ENCODE measurements at places on chromosomes 7 and 10. TPM values are rescaled to one million over a fixed set of nuclear protein-coding genes. Genes with fewer than 3 reads are reported as not detected.
A peak's percentile ranks its signal among the peaks of the same experiment; 100 is the strongest.

- DNase-seq: no peak
Observed at GRCh38 chr7:113694149-113694548, 224.7 kb downstream of the PPP1R3A start.

The CAV1 gene
- total RNA-seq: 0.74 TPM

DNA sequence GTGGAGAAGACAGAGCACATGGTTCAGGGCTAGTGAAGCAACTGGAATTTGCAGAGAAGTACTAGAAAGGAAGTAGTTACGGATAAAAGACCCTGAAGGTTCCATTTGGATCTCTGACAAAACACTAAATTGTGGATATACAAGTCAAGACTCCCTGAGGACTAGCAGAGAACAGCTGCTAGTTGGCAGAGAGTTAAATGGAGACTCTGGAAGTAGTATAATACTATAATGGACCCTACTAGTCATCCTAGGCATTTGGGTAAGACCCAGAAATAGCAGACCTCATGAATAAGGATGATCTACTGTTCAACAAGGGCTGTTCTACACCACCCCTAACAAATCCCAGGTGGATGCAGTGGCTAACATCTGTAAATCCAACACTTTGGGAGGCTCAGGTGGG lies 19.1 kb downstream of the MCMBP start:
- no peak for DNase-seq

- no peak for DNase-seq
Observed at GRCh38 chr10:107553470-107553869, 389.0 kb upstream of the SORCS1 start.

DNA sequence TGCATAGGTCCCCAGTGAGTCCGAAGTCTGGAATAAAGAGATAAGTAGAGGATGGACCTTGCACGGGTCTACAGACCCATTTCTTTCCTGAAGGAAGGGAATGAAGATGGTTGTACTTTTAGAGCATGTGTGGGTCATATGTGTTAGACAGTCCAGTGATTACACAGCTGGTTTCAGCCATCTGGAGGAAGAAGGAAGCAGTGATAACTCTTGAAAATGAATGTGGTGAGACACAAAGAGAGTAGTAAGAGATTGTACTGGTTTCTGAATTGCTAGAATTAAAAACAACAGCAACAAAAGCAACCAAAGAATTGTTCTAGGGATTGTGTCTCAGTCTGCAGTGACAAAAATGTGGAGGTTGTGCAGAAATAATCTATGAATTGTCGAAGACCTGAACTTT lies 258.9 kb downstream of the SUGCT start:
- DNase-seq: no peak

- no peak for DNase-seq
Observed at GRCh38 chr7:16015981-16016380, 329.5 kb upstream of the MEOX2 start.

- DNase-seq: no peak
Observed at GRCh38 chr7:24140001-24140400, 144.0 kb upstream of the NPY start.

The AGAP6 gene
- total RNA-seq: 15.1 TPM

DNA sequence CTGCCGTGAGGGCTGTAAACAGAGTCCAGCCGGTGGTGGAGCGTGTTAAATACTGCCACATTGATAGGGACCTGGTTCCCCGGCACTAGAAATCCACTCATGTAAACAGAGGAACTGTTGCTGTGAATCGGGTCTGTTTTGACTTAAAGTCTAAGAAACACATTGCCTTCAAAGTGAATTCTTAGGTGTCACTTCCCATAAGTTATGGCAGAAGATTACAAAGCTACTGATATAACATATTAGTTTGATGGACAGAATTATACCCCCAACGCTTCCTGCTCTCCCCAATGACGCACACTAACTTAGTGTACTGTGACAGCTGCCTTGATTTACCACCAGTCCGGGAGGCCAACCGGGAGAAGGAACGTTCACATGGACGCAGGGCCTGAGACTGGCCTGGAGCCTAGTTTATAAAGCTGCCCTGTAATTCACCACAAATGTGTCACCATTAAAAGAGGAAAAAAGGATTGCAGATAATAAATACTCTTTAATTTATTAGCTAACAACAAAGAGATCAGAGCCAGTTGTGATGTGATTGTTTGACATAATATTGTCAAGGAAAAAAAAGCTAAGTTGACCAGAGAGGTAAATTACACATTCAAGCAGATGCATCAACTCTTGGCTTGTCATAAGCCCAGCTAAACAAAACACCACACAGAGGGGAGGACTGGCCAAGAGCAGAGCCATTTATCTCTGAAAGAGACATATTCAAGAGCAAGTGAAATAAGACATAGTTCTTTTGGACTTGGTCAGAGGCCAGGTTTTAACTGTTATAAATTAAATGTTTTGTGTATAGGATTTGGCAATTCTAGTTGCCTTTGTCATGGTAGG lies 820.6 kb downstream of the LRMDA start:
- DNase-seq: no peak

The PRDX3 gene
- total RNA-seq: 198 TPM

The CSGALNACT2 gene
- 15.3 TPM for total RNA-seq

GRCh38 chr7:2218444-2218785 lies 14.3 kb downstream of the MAD1L1 start:
- no peak for DNase-seq

GRCh38 chr10:79077488-79078173 lies 8.9 kb downstream of the ZMIZ1 start:
- no peak for DNase-seq

DNA sequence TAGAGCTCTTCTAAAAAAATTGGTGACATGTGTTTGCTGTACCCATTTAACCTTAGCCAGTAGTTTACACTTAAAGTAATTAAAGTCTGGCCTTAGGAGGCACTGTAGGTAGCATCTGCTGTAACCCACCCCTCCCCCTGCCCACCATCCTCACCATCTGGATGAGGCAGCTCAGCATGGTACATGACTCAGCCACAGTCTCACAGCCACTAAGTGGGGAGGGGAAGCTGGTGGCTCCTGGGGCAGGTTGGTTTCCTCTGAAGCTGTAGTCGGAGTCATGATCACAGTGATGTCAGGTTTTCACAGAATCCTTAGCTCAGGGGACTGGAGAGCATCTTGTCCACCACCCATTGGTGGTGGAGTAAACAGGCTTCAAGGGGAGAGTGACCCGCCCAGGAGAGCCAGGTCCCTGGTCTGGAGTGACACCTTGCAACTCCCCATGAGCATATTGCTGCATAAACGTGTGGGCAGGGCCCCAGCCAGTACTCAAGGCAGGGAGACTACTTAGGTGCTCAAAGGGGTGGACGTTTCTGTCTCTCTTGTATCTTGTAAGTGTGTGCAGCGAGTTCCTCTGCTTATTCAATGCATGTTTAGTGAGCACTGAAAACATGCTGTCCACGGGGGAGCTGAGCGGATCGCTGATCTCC lies 125.9 kb downstream of the GRK5 start:
- peak; percentile 82 for DNase-seq

DNA sequence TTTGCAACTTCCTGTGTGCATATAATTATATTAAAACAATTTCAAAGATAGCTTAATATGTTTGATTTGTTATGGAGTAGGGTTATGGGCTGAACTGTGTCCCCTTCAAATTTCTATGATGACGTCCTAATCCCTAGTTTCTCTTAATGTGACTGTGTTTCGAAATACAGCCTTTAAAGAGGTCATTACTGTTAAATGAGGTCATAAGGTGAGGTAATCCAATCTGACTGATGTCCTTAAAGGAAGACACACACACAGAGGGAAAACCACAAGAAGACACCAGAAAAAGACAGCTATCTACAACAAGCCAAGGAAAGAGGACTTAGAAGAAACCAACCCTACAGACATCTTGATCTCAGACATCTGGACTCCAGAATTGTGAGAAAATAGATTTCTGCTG lies 407.4 kb downstream of the MAGI2 start:
- no peak for DNase-seq

DNA sequence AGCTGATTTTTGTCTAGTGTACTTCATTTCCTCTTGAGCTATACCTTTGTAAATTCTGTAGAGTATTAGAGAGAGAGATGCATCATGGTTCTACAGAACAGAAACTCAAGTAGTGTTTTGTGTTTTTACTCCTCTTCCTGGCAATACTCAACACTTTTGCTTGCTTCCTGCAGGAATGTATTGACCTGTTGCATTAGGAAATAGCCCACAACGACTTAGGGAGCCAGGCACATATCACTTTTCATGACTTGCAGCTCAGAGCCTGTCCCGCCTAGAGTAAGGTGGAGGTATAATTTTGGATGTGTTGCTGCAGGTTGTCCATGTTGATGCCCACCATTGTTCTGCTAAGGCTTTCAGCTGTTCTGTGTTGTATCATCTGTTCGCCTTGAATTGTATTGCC lies 216.3 kb downstream of the SDK1 start:
- DNase-seq: no peak

The MOGAT3 gene
- not detected for total RNA-seq

The RALA gene
- 32.8 TPM for total RNA-seq

- no peak for DNase-seq
Observed at GRCh38 chr7:104156842-104157277, 51.0 kb downstream of the ORC5 start.

DNA sequence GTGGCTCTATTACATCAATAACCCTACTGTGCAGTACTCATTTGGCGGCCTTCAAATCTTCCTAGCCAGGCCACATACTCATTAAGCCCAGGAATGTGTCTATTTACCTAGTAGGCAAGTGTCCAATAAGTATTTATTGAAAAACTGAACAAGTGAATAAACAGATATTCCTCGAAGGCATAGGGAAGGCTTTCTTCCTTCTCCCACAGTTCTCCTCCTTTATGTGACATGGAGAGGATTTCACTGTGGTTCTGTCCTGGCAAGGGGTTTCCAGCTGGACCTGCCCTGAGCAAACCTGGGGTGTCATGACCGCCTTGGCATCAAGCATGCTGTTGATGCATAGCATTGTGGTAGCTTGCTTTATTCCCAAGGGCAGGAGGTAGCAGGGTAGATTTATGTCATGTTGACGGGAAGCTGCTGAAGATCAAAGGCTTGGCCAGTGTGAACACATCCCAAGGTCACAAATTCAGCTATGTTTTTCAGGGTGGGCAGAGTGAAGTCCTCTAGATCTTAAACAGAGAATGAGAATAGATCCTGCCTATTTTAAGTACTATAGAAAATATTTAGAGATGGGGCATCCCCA lies 195.1 kb downstream of the INHBA start:
- no peak for DNase-seq

GRCh38 chr10:71878327-71879034 lies 27.4 kb upstream of the PSAP start:
- DNase-seq: peak; percentile 62

DNA sequence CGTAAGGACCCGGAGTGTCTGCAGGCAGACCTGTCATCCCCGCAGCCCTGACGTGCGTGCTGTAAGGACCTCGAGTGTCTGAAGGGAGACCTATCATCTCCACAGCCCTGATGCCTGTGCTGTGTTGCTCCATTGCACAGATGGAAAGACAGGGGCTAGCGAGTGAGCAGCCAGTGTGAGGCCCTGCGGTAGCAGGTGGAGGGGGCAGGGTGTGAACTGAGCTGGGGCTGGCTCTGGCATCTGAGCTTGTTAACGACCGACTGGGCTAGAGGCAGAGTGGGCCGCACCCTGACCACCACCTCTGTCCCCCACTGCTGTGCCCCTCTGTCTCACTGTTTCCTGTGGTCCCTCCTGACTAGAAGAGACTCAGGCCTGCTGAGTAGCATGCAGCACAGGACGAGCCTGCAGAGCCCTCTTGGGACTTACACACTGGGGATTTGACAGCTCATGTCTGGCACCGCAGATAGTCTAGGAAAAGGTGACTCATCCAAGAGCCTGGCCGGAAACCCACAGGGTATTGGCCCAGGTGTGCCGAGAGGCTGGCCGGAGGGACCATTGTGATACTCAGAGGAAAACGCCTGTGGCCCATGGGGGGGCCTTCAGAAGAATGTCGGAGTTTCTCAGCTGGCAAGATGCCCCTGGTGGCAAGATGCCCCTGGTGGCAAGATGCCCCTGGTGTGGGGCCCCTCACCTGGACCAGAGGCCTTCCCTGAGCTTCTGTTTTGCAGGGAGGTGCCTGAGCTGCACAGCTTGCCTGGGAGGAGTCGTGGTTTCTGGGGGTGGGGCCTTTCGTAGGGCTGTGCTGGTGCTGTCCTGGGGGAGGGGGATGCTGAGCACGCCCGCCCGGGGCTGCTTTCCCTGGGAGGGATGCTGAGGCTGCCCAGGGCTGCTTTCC lies 34.3 kb downstream of the INPP5A start:
- peak; percentile 92 for DNase-seq

DNA sequence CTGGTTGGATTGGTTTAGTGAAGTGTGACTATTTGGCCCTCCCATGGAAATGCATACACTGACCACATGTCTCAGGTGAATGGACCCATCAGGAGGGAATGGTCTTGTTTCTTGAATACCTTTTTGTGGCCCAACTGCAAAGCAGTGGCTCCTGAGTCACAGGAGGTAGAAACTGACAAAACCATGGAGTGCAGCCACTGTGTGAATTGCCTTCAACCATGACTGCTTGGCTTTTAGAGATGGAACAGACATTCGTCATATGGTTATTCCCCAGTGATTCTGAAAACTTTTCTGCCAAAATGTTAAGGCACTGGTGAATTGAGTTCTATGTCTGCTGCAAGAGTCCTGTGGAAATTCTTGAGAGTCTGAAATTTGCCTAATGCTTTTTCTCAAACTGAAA lies 64.7 kb downstream of the CDK14 start:
- no peak for DNase-seq

The AOC1 gene
- not detected for total RNA-seq

- DNase-seq: no peak
Observed at GRCh38 chr7:57867884-57868701, 418.1 kb downstream of the ZNF716 start.

- DNase-seq: no peak
Observed at GRCh38 chr10:78576276-78576675, 492.5 kb upstream of the ZMIZ1 start.

DNA sequence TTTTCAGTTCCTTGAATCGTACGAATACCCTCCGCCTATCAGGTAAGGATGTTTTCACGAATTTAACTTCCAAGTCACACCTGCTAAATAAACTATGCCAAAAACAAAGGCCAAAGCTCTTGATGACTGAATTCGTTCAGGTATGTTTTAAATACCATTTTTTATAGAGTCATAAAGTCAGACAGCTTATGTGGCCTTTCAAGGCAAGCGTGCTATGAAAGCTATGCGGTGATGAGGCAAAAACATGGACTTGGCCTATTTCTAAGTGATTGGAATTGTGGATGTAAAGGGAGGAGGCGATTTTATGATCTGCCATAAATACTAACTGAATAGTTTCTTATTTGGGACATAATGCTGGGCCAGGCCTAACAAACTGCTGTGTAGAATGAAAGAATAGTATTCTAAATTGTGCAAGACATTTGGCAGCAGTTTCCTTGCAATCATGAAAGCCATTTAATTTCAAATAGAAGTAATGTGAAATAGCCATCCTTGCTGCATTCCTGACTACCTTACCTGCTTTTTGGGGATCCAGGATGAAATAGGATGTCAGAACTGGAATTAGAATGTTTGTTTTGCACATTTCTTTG lies 14.0 kb downstream of the SLC39A12 start:
- DNase-seq: no peak

- DNase-seq: no peak
Observed at GRCh38 chr10:126242397-126243260, 145.6 kb downstream of the ADAM12 start.

GRCh38 chr7:92793656-92794205 lies 42.6 kb downstream of the CDK6 start:
- no peak for DNase-seq

GRCh38 chr7:115178835-115179234 lies 256.9 kb downstream of the MDFIC start:
- DNase-seq: no peak

The KLF6 gene
- total RNA-seq: 116 TPM

GRCh38 chr7:96695581-96695980 lies 14.1 kb downstream of the SEM1 start:
- no peak for DNase-seq

All from activated CD8-positive, alpha-beta T cell treated with anti-CD3 and anti-CD28 coated beads for 36 hours (primary cell).